ENCODE measurements at places on chromosomes 11 and 22.
A peak's percentile ranks its signal among the peaks of the same experiment; 100 is the strongest.

GRCh38 chr11:23732026-23732425 lies 764.8 kb upstream of the LUZP2 start:
- DNase-seq, result no peak

DNA sequence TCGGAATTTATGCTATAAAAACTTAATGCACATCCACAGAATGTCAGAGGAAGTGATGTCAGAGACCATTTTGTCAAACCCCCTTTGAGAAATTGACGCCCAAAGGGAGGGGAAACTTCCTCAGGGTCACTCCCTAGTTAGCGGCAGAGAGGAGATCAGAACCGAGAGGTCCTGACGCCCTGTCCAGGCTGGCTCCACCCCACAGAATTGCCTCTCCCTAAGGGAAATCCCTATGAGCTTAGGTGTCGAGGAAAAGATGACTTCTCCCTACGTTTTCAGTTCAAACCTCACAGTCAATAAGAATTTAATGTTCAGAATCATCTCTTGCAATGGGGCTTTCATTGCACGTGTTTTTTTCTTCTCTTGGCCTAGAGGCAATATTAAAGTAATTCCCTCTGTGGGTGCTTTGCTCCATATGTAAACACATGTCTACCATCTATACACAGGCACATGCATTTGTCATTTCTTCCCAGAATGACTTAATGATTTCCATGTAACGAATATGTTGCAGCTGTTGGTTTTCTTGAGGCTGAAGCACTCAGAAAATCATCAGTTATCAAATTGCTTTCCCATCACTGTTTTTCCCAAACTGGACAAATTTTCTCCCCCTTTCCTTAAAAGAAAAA lies 148.7 kb upstream of the TIMP3 start:
- no peak for DNase-seq

DNA sequence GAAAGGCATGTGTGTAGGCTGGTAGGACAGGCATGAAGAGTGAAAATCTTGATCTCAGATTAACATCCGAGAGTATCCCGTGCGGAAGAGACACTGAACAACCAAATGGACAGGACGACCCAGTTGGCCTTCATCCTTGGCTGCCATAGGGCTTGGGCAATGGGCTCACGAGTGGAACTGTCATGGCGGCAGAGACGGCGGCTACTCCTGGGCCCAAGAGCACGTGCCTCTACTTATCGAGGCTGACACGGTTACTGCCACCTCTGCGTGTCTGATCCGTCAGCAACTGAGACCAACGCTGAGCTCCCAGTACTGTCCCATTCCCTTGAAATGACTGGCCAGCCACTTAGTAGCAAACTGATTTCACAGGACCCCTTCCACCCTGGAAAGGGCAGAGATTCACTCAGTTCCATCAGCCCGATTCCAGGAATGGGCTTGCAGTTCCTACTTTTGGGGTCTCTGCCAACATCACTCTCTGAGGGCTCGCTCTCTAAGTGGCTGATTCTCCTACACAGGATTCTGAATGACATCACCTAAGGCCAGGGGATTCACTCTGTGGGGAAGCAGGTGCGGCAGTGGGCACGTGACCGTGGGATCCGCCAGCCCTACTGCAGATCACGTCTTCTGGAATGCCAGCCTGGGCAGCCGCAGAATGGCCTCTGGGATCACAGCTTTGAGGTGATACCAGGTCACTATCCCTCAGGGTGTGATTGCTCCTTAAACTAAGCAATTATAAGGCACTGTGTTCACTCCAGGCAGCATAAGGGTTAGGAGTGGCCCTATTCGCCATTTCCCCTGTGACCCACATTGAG lies 97.8 kb downstream of the RPS6KA4 start:
- DNase-seq, result no peak

DNA sequence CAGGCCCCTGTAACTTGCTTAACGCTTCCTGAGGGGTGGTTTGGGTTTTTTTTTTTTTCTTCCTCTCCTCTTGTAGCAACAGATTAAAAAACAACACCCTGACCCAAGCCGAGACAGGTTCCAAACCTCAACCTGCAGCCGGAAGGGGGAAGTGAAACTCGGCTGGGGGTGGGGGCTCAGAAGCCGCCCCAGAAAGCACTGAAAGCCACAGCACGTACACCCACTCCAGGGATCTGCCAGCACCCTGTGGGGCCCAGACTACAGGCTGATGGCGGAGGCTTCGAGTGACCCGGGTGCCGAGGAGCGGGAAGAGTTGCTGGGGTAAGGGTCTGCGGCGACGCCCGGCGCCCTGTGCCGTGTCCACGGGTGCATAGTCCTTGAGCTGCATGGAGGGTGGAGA lies at the start of gene LSP1:
LSP1 (plus strand) TSS at position 208 of the 400 bp plus-strand sequence; CDS start at position 269, 61 bp downstream.
- peak; percentile 69 for DNase-seq

- no peak for DNase-seq
Measured at GRCh38 chr11:116189408-116190170, 583.2 kb downstream of the BUD13 start.

DNA sequence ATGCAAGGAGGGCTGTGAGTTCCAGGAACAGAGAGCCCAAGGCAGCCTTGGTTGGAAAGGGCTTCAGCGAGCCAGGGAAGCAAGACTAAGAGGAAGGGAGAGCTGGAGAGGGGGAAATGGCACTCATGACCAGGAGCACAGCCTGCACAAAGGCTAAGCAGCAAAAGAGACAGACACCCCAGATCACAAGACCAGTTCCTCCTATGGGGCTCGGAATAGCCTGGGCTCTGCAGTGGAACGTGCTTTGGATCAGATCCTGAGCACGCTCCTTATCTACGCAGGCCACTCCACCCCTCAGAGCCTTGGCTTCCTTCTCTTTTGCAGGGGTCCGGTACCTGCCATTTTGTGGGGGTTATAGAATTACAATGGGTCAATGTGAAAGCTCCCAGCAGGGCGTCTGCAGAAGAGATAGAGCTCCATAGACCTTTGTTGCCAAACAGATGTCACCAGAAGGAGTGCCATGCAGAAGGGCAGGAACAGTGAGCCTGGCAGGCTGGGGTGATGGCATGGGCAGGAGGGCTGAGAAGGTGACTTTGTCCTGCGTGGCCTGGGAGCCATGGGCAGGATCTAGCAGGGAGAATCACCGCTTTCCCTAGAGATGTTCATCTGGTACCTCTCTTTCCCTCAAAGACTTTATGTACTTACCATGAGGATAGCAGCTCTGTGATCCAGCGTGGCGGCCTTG lies 33.8 kb downstream of the ZC3H7B start:
- no peak for DNase-seq

DNA sequence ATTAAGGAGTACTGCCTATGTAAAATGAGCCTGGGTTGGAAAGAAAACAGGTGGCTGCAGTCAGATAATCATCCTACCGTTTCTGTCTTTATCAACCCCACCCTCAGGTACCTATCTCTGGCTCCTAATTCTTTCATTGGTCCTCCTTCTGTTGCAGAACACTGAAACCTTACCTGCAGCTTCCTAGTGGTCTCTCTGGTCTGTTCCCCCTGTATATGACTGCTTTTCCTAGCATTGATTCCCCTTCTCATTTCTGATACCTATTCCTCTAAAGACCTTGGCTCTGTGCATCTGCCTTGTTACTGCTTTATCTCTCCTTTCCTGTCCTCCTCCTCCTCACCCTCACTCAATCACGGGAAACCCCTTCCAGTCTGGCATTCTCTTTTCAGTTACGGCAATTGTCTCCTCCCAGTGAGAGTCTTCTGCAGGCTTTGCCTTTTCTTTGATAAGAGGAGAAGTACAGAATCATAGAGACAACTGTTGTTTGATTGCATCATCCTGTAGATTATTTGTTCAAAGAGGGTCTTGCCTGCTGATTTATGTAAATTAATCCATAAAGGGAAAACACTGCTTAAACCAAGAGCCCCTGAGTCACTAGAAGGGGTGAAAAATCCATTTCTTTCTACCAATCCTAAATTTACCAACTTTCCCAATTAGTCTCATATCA lies 301.2 kb downstream of the AASDHPPT start:
- no peak for DNase-seq

DNA sequence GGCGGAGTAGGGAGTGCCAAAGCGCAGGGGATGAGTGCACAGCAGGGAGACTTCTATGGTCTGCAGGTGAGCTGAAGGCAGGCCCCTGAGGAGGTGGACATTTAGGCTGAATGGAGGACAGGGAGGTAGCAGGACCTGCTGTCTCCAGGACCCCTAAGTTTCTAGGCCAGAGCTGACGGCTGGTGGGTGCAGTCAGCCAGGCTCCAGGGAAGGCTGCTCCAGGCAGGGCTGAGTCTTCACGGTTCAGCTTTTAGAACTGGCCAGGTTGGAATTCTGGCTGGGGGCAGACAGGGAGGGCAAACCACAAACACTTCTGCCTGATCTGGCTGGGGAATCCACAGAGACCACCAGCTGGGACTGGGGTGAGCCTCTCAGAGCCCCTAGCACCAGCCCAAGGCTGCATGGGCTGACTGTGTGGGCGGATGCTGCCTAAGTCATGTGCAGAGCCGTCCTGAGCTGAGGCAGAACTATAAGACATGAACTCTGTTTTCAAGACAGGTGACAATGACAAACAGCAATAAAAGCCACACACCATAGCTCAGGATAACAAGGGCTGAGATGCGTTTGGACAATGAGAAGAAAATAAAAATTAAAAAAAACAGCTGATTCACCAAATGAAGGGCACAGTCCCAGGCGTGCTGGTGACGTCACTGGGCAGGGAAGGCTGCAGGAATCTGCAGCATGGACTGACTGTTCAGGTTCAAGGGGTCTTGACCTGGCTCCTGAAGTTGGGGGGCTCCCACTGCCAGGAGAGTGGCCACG lies 10.4 kb upstream of the MALAT1 start:
- DNase-seq, result no peak

GRCh38 chr11:18011633-18012032 lies 1.2 kb downstream of the SERGEF start:
- no peak for DNase-seq

GRCh38 chr11:81959341-81959740 lies 774.3 kb downstream of the FAM181B start:
- no peak for DNase-seq

Data from NK-92 treated with Interleukin-12 subunit alpha and Interleukin-12 subunit beta, amount 100 ng/mL, for 24 hours (cell line).